GM12878 (cell line): ENCODE measurements at places on chromosomes 5 and 9. TPM values are rescaled to one million over a fixed set of nuclear protein-coding genes. Genes with fewer than 3 reads are reported as not detected.

The SOX30 gene
- 0.32 TPM in 1 of 2 replicates, not detected in the other for polyA plus RNA-seq

The SLC36A3 gene
- not detected in 2 replicates for polyA plus RNA-seq

The PCDH1 gene
- 0.15 and 0.16 TPM in 2 replicates for polyA plus RNA-seq

The ANKRD33B gene
- polyA plus RNA-seq, result 4.4 and 4.9 TPM in 2 replicates

The GARIN3 gene
- polyA plus RNA-seq, result 0.15 TPM in 1 of 2 replicates, not detected in the other

The PCDHB9 gene
- 0.08 TPM in 2 replicates for polyA plus RNA-seq

The CMBL gene
- 15.6 and 15.7 TPM in 2 replicates for polyA plus RNA-seq

The PDE8B gene
- 0.37 and 0.46 TPM in 2 replicates for polyA plus RNA-seq

The SV2C gene
- 0.56 and 1.1 TPM in 2 replicates for polyA plus RNA-seq

The ITGA2 gene
- polyA plus RNA-seq, result not detected in 2 replicates

The NUDT2 gene
- polyA plus RNA-seq, result 40.5 and 42.4 TPM in 2 replicates

The WDR38 gene
- not detected in 2 replicates for polyA plus RNA-seq

The SLC6A7 gene
- polyA plus RNA-seq, result 0.15 TPM in 1 of 2 replicates, not detected in the other

The CD180 gene
- polyA plus RNA-seq, result 1.1 and 1.4 TPM in 2 replicates

The PFN3 gene
- not detected in 2 replicates for polyA plus RNA-seq

The ACTL7B gene
- not detected in 2 replicates for polyA plus RNA-seq

The NTRK2 gene
- polyA plus RNA-seq, result 0.70 and 0.79 TPM in 2 replicates

The MLANA gene
- polyA plus RNA-seq, result 0.21 and 0.26 TPM in 2 replicates

The TMEM174 gene
- not detected in 2 replicates for polyA plus RNA-seq

The PCDHB8 gene
- not detected in 2 replicates for polyA plus RNA-seq

The OTP gene
- 6.5 and 8.8 TPM in 2 replicates for polyA plus RNA-seq

The SCGB3A1 gene
- polyA plus RNA-seq, result not detected in 2 replicates

The FGD3 gene
- polyA plus RNA-seq, result 12.8 and 13.5 TPM in 2 replicates

The MAP1B gene
- 0.79 and 0.81 TPM in 2 replicates for polyA plus RNA-seq

The TTC23L gene
- not detected in 2 replicates for polyA plus RNA-seq

The SPINK5 gene
- not detected in 2 replicates for polyA plus RNA-seq

The GFI1B gene
- not detected in 2 replicates for polyA plus RNA-seq

The OSMR gene
- 0.03 TPM in 1 of 2 replicates, not detected in the other for polyA plus RNA-seq

The MAMDC2 gene
- not detected in 2 replicates for polyA plus RNA-seq

The OR5C1 gene
- not detected in 2 replicates for polyA plus RNA-seq
